ENCODE measurements at places on chromosomes 5 and 9.

GRCh38 chr9:133476036-133476931 lies 2.6 kb downstream of the SLC2A6 start:
- DNase-seq, result no peak

GRCh38 chr5:120610145-120610544 lies 146.0 kb downstream of the PRR16 start:
- DNase-seq, result no peak

GRCh38 chr5:39273314-39273954 lies 54.1 kb upstream of the FYB1 start:
- no peak for DNase-seq

DNA sequence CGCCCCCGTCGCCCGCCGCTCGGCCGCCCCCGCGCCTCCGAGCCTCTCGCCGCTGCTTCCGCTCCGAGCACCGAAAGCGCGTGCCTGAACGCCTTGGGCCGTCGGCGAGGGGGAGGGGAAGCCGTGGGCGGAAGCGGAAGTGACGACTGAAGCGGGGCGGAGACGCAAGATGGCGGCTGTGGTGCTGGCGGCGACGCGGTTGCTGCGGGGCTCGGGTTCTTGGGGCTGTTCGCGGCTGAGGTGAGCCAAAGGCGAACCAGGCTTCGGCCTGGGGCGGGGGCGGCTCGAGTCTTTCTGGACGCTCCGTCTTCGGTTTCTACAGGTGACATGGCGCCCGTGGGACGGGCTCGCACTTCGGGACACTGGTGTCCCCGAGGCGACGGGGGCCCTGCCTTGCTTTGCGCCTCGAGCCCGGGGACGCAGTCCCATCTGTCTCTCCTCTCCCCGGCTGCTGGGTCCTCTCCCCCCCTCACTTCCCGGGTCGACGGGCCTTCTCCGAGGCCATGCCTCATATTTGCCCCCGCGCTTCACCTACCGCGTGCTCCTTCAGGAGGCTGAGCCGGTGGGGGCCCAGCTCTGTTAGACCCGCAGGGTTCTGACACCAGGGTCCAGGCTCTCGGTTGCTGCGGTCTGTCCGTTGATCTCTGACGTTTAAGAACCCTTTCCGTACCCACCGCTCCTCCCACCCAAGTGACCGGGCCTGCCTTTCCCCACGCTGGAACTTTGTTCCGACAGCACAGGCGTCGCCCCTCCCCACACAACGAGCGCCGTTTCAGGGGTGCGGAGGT lies at the start of the genes ENTR1 and PMPCA:
Gene ENTR1, minus strand, starts transcription at position 115 of the 788 bp plus-strand sequence. CDS start 217 bp downstream, outside the sequence.
Gene PMPCA, plus strand, starts transcription at position 159 of the 788 bp plus-strand sequence. Its CDS starts 11 bp downstream, at position 170.
- DNase-seq, result peak; percentile 95

GRCh38 chr5:38736089-38736488 lies 109.7 kb upstream of the OSMR start:
- no peak for DNase-seq

GRCh38 chr9:117189121-117189520 lies 225.7 kb downstream of the ASTN2 start:
- no peak for DNase-seq

DNA sequence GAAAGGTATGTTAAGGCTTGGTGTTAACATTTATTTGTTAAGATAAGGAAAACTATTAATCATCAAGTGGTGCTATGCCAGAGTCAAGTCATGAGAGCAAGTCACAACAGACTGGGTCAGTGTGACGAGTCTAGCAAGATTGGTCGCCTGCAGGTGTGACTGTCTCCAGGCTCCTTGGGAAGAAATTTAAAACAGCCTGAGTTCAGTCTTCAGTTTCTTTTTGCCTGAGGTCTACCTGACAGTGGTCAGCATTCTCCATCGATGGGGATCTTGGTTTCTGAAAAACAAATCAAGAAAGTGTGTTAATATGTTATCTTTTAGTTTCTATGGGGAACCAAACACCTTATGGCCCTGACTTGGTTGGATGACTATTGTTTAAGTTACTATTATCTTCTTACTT lies 56.3 kb downstream of the CETN3 start:
- no peak for DNase-seq

GRCh38 chr9:98108531-98109031 lies 10.4 kb downstream of the TRIM14 start:
- no peak for DNase-seq

DNA sequence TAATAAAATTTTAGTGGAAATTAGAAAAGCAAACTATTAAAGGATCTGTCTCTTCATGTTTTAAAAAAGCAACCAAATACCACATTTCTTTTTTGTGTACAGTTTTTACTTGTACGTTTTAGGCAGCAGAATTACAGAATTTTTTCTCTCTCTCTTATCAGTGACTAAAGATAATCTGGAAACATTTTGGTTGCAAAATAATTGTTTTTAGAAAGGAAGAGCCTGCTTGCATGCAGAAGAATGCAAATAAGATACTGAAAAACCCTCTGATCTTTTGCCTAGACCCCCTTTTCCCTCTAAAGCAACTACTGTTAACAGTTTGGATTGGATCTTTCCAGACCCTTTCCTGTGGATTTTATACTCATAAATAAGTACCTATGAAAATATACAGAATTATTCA lies 75.9 kb upstream of the SGCD start:
- no peak for DNase-seq

DNA sequence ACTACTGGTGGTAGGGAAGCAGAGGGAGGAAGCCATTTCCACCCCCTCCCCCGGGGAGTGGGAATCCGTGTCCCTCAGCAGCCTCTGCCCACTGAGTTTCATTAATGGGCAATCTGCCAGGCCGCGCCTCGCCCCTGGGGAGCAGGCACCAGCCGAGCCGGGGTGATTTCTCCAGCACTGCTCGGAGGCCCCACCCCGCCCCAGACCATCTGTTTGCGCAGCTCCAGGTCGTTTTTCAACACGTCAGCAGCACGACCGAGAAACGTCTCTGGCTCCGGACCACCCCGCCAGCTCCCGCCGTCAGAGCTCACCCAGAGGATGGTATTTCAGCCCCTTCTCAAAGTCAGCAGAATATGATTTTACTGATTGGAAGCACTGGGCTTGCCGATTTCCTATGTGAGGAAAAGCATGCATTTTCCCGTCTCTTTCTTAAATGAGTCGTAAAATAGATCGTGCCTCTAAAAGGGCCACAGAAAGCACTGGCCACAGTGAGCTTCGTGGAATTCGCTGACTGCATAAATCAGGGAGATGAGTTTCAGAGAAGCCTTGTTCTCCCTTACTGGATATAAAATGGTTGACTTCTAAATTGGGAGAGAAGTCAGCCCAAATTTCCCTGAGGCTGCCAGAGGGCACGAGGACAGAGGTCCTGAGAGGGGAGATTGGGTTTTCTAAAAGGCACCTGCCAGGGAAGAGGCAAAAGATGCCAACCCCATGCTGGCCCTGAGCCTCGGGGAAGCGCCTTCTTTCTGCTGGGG lies 47.0 kb downstream of the OLFM1 start:
- DNase-seq, result peak; percentile 60

- no peak for DNase-seq
Measured at GRCh38 chr5:158874343-158874742, 225.4 kb downstream of the EBF1 start.

DNA sequence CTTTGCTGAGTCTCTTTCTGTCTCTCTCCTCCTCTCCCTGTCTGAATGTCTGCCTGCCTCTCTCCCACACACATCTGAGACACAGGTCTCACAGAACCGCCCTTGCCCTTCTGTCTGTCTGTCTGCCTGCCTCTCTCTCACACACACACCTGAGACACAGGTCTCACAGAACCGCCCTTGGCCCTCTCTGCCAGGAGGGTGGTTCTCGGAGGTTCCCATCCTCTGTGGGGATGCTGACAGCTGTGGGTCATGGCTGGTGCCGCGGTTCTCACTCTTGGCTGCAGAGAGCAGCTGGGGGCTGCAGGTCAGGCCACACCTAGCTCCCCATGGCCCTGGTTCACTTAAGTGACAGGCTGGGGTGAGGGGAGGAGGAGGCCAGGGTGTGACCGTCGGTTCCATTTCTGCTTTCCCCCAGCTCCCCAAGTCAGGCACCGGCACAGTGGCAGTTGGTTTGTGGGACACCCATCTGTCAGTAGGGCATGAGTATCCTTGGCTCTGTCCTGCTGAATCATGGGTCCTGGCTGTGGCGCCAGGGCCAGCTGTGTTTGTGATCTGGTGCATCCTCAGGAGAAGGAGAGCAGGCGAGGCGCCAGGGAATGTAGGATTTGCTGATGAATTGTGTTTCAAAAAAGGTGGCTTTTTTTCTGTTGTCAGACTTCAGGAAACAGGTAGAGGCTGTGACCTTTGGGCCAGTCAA lies 42.3 kb upstream of the CLPTM1L start:
- no peak for DNase-seq

- no peak for DNase-seq
Measured at GRCh38 chr9:14300588-14300987, 13.4 kb downstream of the NFIB start.

- DNase-seq, result no peak
Measured at GRCh38 chr5:143646961-143647360, 165.0 kb upstream of the HMHB1 start.

- DNase-seq, result no peak
Measured at GRCh38 chr9:91347377-91347776, 14.3 kb downstream of the AUH start.

DNA sequence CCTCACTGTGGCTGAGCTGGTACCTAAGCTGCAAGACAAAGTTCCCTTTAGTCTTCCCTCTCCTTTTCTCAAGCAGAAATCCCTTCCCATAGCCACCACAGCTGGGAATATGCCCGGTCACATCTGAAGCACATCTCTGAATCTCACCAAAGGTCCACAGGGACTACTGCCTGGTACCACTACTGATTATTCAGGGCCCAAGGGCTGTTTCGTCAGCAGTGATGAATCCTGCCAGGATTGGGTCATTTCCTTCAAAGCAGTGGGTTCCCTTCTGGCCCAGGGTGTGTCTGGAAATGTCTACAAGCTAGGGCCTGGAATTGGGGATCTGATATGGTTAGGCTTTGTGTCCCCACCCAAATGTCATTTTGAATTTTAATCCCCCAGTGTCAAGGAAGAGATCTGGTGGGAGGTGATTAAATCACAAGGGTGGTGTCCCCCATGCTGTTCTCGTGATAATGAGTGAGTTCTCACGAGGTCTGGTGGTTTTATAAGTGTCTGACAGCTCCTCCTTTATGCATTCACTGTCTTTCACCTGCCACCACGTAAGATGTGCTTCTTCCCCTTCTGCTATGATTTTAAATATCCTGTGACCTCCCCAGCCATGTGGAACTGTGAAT lies 83.2 kb upstream of the FST start:
- DNase-seq, result no peak

- no peak for DNase-seq
Measured at GRCh38 chr9:95090023-95090791, 227.3 kb downstream of the FANCC start.

DNA sequence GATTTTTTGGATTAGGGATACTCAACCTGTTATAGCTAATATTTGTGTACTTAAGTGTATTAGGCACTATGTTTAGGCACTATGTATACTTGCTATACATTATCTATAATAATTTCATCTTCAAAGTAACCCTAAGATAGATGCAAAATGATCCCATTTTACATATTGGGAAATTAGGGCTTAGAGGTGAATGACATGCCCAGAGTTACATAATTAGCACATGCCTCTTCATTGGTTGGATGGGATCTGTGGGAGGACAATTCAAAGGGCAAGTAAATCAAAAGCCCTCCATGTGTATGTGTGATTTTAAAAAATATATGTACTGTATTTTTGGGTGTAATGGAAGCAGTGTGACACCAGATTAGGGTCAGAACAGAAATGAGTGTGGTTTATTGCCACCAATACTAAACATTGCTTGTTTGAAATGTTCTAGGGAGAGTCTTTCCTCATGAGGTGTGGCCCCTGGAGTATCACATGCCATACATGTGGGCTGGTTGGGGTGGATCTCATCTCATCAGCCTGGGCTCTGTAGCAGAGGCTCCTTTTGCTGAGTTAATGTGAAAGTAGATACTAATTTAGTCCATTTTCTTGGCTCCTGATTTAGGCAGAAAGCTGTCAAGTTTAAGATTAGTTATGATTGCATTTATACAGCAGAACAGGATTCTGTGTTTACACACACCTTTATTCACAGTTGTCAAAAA lies 5.5 kb downstream of the C9orf85 start:
- no peak for DNase-seq

DNA sequence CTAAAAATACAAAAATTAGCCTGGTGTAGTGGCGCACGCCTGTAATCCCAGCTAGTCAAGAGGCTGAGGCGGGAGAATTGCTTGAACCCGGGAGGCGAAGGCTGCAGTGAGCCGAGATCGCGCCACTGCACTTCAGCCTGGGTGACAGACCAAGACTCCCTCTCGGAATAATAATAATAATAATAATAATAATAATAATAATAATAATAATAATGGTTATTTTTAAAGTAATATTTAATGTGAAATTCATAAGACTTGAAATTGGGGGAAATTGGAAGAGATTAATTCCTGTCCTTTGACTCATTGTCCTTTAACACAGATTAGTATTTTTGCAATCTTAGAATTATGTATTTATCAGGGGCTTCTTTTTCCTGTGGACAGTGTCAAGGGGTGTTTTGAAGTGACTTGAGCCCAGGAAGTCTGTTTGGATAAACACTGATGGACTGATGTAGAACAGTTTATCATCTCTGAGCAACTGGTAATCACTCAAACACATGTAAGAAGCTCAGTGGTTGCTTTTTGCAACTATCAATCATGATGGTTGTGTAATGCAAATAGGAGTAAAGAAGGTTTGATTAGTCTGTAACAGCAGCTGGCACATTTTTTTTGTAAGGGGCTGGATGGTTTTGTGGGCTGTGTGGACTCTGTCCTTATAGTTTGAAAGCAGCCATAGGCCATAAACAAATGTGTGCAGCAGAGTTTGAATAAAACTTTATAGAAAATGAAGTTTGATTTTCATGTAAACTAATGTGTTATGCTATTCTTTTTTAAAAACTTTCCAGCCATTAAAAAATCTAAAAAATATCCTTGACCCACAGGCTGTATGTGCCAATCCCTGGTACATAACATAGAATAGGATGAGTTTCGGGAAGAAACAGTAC lies 93.5 kb downstream of the F2RL2 start:
- DNase-seq, result no peak

- no peak for DNase-seq
Measured at GRCh38 chr5:63220244-63220643, 641.6 kb downstream of the LRRC70 start.

DNA sequence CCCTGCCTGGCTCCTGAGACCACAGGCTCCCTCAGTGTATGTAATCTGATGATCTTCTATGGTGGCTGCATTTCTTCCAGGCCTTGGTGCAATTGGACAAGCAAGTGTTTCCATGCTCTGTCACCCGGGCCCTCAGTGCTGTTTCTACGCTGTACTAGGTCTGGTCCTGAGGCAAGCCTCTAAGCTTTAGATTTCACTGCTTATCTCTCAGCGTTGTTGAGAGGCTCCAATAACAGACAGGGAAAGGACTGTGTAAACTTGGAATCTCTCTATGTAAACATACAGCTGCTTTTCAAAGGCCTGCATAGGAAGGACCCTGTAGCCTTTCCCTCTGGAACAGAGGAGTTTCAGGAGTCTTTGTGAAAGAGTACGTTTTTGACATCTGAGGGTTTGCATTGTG lies 38.6 kb upstream of the NFIB start:
- DNase-seq, result no peak

GRCh38 chr9:98010445-98010844 lies 27.3 kb downstream of the ANP32B start:
- DNase-seq, result no peak

DNA sequence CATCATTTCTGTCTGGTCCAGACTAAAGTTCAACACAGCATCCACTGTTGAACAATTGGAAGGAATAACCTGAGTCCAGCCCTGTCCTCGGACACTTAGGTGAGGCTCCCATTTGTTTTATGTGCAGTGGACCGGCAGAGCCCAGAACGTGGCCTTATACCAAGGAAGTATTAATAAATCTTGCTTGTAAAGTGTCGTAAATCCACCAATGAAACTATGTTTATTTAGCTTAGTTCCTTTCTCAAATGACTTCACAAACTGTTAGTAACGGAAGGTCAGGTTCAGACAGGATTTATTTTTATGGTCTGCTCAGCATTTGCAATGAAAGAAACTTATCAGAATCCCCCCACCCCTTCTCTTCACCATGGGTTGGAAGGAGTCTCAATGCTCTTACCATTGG lies 149.5 kb downstream of the PCSK1 start:
- DNase-seq, result no peak
